Activated CD4-positive, alpha-beta T cell treated with anti-CD3 and anti-CD28 coated beads, Interleukin-10, Interleukin-2, amounts not matched to agents 100 ng/mL and 50 ng/mL, durations not matched to agents 16 hours and 8 hours (primary cell): ENCODE measurements at places on chromosomes 1 and 21.

DNA sequence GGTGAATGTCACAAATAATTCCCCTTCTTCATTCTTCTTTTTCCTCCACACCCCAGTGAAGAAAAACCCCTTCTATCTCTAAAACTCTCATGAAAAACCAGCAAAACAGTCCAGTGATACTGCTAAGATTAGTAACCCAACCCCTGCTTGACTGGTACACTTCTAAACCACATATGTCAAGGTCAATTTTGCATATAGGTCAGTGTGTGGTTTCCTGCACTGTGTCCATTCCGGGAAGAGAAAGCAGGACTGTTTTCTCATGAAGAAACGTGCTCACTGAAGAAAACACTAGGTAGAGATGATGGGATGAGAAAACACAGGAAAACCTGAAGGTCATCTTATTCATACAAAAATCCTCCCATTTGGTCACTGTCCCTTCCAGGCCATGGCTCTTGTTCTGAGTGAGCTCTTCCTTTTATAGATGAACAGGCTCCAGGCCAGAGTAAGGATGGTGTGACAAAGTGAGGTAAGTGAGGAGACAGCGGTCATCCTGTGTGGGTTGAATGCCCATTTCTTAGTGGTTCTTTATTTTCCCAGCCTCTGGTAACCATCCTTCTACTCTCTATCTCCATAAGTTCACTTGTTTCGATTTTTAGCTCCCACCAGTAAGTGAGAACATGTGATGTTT lies 122.7 kb downstream of the FASLG start:
- DNase-seq: peak; percentile 4

- peak; percentile 39 for DNase-seq
Observed at GRCh38 chr1:179228783-179229213, 679 bp downstream of the ABL2 start.

DNA sequence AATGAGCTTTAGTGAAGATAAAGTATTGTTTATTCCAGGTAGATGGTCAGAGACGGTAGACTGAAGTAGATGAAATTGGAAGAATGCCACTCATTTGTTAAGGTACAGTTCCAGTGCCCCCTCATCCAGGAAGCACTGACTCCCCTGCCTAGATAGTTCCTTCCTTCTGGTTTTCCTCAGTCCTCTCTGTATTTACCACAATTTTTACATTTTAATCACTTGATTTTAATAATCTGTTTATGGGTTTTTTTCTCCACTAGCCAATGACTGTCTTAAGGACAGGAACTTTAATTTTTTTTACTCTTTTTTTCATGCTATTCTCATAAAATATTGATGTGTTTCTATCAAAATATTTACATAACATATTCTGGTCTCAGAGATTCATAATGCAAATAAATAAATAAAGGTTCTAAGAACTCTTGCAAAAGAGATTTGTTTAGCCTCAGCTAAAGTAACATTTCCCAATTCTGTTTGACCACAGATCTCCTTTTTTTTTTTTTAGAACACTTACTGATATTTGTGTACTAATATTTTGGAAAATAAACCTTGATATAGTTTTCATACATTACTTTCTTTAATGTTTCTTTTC lies 651.6 kb downstream of the PLPP3 start:
- no peak for DNase-seq

DNA sequence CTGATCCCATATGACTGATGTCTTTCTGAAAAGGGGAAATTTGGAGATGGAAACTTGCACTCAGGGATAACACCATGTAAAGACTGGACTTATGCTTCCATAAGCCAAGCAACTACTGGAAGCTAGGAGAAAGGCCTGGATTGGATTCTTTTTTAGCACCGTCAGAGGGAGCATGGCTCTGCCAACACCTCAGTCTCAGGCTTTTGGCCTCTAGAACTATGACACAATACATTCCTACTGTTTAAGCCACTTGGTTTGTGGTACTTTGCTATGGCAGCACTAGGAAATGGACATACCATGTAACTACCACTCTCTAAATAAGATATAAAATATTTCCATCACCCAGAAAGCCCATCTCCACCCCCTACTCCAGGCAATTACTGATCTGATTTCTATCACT lies 139.7 kb downstream of the CYYR1 start:
- DNase-seq: no peak

- peak; percentile 18 for DNase-seq
Observed at GRCh38 chr1:72568113-72568512, 285.8 kb upstream of the NEGR1 start.

GRCh38 chr1:223006917-223007648 lies 136.0 kb downstream of the TLR5 start:
- no peak for DNase-seq

DNA sequence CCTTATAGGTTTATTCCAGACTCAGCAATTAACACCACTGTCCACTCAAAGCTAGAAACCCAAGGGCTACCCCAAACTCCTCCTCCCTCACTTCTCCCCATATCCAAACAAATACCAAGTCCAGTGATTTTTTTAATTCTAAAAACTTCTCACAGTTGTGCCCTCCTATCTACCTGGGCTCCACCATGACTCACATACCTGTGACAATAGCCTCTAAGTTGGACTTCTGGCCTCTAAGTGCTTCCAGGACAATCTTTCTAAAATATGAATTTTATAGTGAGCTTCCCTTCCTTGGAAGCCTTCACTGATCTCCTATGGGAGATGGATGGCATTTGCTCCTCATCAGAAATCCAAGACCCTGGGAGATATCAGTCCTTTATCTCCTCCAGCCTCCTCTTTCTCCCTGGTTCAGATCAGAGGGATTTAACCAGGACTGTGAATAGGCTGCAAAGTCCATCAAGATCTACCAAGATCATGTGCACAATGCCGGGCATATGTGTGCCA lies 219.3 kb downstream of the TOMM20 start:
- no peak for DNase-seq

- DNase-seq: no peak
Observed at GRCh38 chr1:195948123-195948895, 659.9 kb downstream of the KCNT2 start.

DNA sequence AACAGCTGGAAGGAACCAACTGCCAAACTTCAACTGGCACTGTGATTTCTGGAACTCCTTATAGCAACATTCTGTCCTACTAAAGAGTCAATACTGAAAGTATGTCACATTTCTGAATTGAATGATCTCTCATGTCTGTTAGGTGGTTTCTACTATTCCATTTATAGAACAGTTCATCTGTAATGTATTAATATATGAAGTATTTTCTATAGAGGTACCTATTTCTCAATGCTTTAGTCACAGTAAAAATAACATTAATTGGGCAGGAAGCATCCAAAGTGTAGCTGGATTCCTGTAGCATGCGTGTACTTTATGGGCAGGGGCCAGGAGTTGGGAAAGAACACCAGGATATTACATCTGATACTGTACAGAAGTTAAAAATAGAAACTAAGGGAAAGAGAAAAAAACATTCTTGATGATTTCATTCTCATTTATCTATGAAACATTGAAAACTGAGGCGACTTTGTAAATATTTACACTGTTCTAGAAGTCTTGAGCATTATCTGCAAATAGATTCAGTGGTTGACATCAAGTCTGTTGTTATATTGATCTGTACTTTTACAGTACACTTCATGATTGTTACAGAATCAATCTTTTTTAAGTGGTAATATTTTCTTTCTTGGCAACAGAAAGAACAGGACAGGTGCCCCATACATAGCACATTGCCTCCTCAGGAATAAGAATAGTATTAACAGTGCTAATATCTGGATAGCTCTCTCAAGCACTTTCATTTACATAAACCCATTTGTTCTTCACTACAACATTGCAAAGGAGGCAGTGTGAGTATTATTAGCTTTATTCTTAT lies 6.2 kb upstream of the ZNF281 start:
- peak; percentile 31 for DNase-seq

- DNase-seq: no peak
Observed at GRCh38 chr1:203636291-203636690, 9.7 kb downstream of the ATP2B4 start.

DNA sequence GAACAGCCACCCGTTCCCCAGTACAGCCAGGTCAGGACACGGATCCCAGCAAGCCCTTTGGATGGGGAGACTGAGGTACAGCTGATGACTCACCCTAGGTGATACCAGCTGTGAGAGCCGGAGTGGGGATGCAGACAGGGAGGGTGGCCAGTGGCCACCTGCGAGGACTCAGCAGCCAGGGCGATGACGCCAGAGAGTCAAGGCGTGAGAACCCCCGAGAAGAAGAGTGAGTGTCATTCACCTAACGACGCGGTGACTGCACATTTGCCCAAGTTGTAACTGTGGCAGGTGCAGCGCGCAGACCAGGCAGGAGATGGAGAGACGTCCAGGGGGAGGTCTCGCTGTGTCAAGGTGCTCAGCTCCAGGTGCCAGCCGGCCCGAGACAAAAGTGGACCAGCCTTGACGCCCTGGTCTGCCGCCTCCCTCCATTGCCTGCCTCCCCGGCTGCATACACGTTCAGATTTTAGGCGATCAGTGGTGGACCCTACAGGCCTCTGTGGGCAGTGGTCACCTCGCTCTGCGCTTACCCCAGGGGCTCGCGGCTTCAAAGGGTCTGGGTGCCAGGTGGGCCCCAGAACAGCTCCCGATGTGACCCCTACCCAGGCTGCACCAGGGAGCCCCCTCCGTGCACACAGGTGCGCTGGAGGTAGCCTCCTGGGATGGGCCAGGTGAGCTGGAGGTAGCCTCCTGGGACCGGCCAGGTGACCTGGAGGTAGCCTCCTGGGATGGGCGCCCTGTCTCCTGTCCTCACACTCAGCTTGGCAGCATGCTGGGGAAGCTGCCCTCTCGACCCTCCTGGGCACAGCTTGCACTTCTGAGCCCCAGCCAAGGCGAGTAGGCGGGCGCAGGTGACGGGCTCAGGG lies 11.9 kb downstream of the LRRC3 start:
- no peak for DNase-seq

DNA sequence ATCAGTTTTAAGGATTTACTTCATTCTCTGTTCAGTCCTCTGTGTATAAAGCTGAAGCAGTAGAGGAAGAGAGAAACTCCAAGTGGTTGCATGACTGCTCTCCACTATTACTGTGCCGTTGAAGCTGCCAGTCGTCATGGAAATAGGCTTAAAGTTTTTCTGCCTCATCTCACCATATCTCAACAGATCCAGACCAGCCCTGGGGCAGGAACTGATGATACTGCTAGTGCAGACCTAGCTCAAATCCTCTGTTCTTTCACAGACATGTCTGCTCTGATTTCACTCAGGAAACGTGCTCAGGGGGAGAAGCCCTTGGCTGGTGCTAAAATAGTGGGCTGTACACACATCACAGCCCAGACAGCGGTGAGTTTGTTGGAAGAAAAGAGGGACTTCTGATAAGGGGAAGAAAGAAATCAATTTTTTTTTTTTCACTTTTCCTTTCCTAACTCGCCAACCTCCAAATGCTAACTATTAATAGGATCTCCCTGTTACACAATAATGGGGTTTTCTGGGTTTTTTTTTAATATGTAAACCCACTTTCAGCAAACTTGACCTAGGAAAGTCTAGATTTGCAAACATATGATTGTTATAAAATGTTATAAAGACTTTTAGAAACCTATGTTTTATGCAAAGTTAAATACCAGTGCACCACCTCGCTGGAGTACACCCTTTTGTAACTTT lies 22.2 kb upstream of the STRIP1 start:
- no peak for DNase-seq

DNA sequence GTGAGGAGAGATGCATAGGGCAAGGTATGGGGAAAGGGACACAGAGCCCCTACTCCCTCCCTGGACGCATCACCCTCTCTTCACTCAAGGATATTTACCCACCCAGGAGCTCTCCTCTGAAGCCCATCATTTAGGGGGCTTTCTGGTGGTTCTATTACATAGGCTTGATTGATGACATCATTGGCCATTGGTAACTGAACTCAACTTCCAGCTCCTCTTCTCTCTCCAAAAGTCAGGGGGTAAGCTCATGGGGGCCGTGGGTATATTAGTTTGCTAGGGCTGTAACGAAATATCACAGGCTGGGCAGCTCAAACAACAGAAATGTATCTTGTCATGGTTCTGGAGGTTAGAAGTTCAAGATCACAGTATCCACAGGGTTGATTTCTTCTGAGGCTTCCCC lies 110.8 kb downstream of the DSCAM start:
- no peak for DNase-seq

DNA sequence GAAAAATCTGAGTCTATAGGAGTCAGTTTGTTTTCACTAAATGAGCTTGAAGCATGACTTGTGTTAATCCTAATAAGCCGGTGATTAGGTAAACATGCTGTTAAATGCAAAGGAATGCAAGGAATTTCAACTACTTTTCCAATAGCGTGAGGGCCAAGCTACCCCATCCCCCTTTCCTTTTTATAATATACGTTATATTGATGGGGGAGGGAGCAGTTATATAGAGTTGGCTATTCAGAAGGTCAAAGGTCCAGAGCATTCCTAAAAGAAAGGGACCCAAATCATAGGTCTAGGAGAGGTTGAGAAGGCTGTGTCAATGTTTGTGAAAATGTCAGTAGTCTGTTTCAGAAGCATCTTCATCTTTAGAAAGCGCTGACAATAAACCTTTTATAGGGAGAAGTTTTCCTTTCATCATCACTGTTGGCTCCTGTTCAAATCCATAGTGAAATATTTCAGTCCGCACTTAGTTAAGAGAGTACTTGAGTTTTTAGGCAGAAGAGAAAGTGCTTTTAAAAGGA lies 3.8 kb downstream of the CCN1 start:
- DNase-seq: no peak

GRCh38 chr1:202005958-202006357 lies 4.4 kb upstream of the ELF3 start:
- DNase-seq: no peak

- no peak for DNase-seq
Observed at GRCh38 chr1:61175976-61176375, 93.6 kb downstream of the NFIA start.

GRCh38 chr1:151888972-151889570 lies 20.2 kb downstream of the THEM4 start:
- no peak for DNase-seq

GRCh38 chr21:21332492-21332891 lies 334.3 kb downstream of the NCAM2 start:
- DNase-seq: no peak

DNA sequence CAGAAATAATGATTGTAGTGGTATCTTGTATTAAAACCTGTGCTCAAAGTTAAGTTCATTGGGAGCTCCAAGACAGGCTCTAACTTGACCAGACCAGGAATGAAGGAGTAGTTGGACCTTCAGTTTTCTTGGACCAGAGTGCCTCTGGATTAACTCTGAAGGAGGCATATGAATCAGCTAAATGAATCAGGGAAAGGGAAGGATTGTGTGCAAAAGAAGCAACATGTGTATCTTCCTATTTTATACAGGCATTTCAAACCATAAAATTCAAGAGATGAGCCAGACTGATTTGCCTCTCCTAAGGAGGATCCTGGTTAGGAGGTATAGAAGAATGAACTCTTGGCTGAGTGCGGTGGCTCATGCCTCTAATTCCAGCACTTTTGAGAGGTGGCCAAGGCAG lies 71.4 kb downstream of the CC2D1B start:
- DNase-seq: no peak
